ENCODE measurements at places on chromosomes 6 and 20.

DNA sequence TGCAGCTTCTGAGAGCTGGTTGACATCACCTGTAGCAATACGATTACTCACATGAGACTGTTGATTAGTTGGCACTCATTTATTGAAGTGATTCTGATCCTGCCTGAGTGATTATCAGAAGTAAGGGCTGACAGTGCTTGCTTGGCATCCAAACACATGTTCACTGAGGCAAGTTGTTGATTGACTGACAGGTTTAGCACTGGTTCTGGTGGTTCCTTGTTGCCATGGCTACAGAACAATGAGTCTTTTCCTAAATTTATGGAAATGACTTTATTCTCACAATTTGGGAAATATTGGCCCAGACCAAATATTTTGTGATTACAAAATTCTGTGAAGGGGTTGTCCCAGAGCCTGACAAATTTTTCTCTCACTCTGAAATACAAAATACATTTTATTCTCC is 146.0 kb upstream of the RAB32 start:
- no peak for DNase-seq

DNA sequence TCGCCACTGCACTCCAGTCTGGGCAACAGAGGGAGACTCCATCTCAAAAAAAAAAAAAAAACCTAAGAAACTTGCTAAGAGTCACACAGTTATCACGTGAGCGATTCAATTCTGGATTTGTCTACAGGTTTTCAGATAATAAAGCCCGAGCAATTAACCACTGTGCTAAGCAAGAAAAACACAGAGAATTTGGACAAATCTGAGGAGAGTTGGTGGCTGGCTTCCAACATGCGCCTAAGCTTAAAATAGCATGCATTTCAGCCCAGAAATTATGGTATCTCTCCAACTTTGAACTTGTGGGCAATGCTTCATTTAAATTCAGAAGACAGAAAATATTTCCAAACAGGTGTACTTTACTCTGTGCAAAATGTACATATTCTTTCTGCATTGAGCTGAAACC is 232.9 kb downstream of the TSHZ2 start:
- DNase-seq = no peak

DNA sequence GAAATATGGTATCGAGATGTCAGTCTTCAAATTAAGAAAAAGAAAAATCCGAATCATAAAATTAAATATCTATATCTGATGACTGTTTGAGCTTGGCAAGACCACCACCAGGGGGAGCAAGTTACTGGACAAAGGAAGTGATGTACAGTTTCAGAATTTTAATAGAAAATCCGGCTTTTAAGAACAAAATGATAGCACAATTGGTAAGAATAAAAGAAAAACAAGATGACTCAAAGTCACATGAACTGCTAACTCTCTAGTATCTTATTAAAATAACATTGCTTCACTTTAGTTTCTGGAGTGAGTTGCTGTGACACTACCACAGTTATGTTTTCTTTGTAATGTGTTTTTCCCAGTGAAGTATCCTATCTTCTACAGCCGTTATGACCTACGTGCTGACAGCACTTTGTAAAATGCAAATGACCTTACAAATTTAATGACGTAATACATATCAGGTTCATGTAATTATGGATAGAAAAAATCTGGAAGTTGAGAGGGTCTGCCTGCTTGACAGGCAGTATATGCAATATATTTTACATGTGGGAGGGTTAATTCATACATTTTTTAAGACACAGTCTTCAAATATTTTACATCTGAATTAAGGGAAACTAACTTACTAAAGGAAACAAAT is 405.3 kb upstream of the HS3ST5 start:
- DNase-seq = peak; percentile 38

DNA sequence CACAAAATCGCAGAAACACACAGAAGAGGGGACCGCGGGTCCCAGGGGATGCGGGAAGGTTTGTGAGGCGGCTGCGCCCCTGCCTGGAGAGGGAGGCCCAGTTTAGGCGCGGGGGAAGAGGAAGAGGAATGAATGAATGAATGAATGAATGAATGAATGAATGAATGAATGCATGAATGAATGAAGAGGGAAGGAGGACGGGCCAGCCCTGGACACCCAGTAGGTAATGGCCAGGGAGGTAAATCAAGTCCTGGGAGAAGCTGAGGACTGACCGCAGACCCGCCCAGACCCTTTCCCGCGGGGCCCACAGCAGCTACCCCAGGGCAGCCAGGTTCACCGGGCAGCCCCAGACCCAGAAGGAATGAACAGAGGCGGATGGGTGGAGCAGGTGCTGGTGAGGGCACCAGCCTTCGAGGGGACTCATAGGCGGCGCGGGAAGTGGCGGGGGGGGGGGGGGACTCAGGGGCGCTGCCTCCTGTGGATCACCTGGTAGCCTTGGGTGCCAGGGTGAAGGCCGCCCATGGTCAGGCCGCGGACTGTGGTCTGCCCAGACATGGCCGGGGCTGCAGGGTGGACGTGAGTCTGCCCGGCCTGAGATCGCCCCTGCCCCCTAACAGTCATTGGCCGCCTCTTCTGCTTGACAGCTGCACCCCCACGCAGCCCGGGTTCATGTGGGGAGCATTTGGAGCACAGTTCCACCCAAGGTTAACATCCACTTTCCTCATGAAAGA is 192.0 kb upstream of the PDE10A start:
- no peak for DNase-seq

- no peak for DNase-seq
Observed at GRCh38 chr6:34957231-34957783, 68.3 kb downstream of the ANKS1A start.

GRCh38 chr6:170145272-170145592 is 145.6 kb downstream of the DLL1 start:
- DNase-seq = no peak

- no peak for DNase-seq
Observed at GRCh38 chr20:61771805-61772350, 293.8 kb downstream of the TAF4 start.

- no peak for DNase-seq
Observed at GRCh38 chr6:67391955-67392354, 1243.1 kb upstream of the ADGRB3 start.

- no peak for DNase-seq
Observed at GRCh38 chr6:112335736-112336135, 11.4 kb upstream of the RFPL4B start.

GRCh38 chr20:58102744-58103516 is 125.5 kb downstream of the ANKRD60 start:
- peak; percentile 63 for DNase-seq

- no peak for DNase-seq
Observed at GRCh38 chr6:112806163-112806865, 459.2 kb downstream of the RFPL4B start.

GRCh38 chr20:62366370-62367135 is 559 bp downstream of the LAMA5 start:
- no peak for DNase-seq

GRCh38 chr6:17032988-17033634 is 68.7 kb upstream of the STMND1 start:
- no peak for DNase-seq

DNA sequence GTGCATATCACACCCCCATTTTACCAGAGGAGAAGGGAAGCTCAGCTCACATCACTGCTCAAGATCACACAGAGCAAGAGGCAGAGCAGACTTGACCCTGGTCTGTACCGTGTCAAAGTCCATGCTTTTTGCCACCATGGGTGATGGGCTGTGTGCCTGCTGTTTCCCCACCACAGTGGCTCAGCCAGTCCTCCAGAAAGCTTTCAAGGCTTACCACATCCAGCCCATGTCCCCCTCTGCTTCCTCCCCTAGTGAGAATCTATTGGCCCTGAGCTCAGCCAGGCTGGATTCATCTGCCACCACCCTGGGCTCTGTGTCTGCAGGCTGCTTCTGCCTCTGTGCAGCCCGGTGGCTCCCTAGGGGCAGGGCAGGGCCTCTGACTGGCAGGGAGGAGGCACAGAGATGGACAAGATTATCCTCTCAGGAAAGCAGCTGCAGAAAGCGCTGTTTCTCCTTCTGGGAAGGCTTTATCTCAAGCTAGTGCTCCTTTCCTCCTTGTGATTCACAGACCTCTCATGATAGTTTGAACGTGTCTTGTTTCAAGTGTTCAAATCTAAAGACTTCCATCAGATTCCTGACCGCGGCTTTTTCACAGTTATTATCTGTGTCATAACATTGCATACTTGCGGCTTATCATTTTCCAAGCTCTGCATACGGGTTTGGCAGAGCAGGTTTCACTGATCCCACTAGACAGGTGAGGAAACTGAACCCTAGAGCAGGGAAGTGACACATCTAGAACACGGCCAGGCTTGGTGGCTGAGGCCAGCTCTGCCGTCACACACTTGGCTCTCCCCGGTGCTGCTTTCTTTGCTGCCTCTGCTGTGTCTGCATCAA is 37.4 kb downstream of the VEGFA start:
- DNase-seq = no peak

GRCh38 chr6:96304997-96305396 is 216.6 kb upstream of the UFL1 start:
- DNase-seq = no peak

DNA sequence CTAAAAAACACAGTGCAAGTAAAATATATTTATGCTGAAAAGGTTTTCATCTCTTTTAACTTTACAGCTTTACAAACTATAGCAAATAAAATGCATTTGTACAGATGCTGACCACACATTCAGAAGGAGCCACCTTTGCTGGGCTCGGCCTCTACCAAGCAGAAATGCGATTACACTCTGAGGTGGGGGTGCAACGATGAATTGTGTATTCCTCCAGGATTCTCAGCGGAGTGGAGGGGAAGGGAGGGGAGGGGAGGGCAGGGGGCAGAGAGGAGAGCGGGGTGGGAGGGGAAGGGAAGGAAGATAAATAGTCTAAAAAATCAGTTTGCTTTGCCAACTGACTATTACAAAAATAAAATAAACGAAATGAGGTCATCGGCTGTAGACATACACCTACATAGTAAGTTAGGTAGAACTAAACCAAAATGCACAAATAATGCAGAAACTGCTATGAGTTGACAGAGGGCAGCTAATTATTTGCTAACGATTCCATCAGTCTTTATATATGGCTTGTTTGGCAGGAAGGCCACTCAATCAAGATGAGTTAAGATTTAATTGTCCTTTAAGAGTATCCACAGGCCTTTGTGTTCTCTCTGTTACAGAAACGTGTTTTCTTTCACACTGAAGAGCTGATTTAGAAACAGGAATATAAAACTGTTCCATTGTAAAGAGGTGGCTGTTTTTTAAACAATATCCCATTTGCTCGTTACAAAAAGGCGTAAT is 90.1 kb downstream of the TAF4 start:
- DNase-seq = no peak

GRCh38 chr6:158168040-158168289 is at the start of gene SERAC1:
TSS of gene SERAC1 (minus strand) at chr6:158168262. CDS start at chr6:158158363, 9,899 bp downstream.
- no peak for DNase-seq

DNA sequence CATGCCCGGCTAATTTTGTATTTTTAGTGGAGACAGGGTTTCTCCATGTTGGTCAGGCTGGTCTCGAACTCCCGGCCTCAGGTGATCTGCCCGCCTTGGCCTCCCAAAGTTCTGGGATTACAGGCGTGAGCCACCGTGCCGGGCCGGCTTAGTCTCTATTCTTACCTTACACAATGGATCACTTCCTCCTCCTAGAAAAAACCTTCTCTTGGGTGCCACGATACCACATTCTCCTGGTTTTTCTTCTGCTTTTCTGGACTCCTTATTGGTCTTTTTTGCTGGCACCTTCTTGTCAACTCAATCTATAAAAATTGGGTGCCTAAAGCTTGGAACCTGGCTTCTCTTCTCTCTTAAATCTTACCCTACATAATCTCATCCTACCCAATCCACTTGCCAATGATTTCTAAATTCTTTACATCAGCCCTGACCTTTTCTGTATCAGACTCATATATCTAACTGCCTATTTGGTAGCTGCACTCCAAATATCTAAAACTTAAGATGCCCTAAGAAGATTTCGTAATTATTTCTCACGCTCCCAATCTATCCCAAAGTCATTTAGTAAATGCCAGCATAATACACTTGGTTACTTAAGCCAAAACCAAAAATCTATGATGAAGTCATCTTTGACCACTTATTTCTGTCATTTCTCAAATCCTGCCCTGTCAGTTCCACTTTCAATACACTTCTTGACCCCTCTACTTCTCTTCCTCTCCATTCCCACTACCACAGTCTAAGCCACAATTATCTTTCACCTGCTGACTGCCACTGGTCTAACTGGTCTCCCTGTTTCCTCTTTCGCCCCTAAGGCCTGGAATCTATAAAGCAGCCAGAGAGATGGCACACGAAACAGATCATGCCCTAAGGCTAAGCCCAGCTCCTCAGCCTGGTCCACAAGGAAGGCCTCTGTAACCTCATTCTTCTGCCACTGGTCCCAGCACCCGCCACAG is 43.2 kb downstream of the ELMO2 start:
- DNase-seq = no peak

DNA sequence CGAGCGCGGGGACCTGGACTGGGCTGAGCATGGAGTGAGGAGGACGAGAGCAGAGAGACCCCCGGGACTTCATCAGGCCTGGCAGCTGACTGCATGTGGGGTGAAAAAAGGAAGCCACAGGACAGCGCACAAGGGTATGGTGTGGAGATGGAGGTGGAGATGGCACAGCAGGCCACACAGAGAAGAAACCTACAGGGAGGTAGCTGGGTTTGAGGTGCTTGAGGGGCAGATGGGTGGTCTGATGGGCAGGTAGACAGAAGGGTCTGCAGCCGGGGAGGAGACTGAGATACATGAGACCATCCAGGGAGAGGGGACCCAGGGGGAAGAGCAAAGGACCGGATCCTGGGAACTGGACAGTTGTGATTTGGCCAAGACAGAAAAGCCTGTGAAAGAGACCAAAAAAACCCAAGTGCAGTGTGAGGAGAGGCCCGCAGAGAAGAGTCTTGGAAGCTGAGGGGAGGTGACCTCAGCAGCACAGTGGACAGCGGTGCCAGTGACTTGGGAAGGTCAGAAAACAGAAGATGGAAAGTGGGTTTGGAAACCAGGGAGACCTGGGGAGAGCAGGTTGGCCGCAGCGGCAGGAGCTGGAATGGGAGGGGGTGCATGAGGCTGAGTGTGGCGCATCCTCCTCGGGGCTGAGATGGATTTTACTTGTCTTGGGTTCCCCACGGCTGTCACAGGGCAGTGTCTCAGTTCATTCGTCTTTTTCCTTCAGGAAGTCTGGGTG is 5.5 kb downstream of the HLA-DPB1 start:
- DNase-seq = no peak

All from stimulated activated naive CD8-positive, alpha-beta T cell treated with anti-CD3 and anti-CD28 coated beads, Interleukin-15, Interleukin-2, amounts not matched to agents 100 U/mL and 50 U/mL, for 24 hours (primary cell).